Stimulated activated CD4-positive, alpha-beta T cell treated with anti-CD3 and anti-CD28 coated beads, TNF-alpha, amount 100 ng/mL, for 48 hours (primary cell): ENCODE measurements at places on chromosomes 6 and 20.

- DNase-seq = no peak
Measured at GRCh38 chr6:33117811-33118277, 42.1 kb downstream of the HLA-DPB1 start.

DNA sequence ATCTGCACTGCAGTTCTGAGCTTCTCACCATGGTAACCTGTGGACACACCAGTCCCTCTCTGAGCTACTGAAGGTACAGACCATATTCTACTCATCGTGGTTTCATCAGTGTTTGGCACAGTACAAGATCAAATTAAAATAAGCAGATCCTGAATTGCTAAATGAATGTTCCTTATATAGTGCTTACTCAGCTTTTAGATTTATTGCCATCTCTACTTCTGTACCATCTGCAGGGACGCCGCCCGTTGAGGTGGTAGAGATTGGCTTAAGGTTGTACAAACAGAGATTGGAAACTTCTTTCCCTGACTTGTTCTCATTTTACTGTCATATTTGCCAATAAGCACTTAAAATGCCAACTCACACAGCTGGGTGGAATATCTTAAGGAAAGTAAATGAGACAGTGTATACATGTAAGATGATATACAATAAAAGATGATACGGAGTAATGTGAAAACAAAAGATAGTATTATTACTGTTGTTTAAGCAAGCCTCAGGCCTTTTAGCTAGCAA, 223.4 kb upstream of the FOXQ1 start:
- DNase-seq = no peak

GRCh38 chr20:19375395-19375794, 163.0 kb downstream of the SLC24A3 start:
- no peak for DNase-seq

DNA sequence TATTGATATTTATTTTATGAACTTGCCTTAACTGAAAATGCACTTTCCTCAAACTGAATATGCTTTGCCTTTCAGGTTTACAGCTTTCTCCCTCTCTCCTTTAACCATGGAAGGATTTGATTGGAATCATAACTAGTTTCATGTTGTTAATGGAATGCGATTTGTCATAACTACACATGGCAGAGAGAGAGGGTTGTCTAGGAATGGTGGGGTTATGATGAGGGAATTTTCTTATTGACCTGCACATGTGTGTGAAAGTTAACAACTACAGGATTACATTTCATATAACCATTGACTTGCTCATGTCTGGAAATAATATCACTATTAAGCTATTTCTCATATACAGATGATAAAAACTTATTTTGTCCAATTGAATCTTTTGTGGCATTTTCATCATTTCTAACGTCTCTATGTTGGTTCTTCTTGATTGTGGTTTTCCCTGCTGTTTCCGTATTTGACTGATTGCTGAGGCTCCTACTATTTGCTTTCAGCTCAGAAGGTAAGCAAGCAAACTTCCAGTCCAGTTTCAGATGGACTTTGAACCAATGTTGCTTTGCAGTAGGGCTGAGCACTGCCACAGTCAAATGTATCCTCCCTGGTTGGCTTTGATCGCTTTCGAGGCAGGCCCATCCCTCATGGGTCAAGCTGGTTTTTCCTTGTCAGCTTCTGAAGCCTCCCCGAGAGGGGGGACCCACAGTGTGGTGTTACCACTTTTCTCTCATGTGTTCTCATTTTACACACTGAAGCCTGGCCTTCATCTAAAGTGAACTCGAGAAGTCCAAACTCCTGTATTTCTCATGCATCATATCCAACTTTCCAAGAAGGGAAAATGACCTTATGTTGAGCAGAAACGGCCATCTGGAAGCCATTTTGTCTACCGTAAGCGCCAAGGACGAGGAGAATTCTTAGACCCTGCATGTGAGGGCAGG, 7.6 kb upstream of the CCN2 start:
- DNase-seq = no peak
